ENCODE measurements at places on chromosomes 5 and 9.

DNA sequence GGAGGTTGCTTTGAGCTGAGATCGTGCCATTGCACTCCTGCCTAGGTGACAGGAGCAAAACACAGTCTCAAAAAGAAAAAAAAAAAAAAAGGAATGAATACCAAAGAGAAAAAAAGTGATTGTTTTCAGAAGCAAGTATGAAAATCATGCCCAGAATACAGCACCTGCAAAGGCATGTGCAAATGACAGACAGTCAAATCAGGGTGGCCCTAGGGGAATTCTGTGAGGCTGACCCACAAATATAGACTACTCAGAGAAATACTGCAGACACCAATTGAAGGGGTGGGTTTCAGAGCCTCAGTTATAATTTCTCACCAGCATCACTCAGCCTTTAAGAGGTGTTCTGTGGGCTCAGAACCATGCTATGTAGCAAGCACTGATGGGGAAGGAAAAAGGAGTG is 28.6 kb downstream of the DCAF12 start:
- DNase-seq, result no peak

- no peak for DNase-seq
These were observed 20.8 kb downstream of the MEGF10 start for GRCh38 chr5:127311349-127311748.

DNA sequence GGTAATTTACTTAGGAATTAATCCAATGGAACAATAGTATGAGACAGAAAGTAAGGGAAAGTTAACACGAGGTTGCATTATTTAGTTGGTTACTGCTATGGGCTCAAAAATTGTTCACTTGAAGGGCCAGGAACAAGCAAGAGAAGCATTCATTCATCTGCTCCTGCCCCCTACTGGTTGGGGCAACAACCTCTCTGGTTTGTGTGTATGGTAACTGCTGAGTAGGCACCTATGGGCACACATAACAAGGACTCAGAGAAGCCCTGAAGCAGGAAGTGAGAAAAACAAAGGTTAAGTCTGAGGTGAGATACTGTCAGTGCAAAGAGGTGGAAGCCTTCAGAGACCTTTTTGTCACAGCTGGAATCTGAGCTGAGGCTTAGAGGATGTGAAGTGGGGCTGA is 34.4 kb upstream of the RANBP6 start:
- DNase-seq, result no peak

DNA sequence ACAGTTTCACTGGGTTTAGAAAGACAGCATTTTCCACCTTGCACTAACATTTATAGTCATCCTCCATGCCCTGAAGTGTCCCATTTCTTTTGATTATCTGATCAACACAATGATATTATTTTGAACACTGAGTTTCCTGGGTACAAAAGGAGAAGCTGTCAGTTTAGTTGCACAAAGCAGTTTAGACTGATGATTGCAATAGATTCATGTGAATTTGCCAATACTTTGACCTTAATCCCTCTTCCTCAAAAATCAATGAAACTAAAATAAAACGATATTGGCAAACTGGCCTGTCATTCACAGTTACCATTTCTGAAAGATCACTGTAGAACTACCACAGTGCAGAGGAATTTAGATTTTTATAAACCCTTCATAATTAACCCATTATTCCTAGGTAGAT is 34.2 kb upstream of the RASGRF2 start:
- no peak for DNase-seq

- DNase-seq, result peak; percentile 47
These were observed 519 bp downstream of the EXOC3 start for GRCh38 chr5:443239-444151.

DNA sequence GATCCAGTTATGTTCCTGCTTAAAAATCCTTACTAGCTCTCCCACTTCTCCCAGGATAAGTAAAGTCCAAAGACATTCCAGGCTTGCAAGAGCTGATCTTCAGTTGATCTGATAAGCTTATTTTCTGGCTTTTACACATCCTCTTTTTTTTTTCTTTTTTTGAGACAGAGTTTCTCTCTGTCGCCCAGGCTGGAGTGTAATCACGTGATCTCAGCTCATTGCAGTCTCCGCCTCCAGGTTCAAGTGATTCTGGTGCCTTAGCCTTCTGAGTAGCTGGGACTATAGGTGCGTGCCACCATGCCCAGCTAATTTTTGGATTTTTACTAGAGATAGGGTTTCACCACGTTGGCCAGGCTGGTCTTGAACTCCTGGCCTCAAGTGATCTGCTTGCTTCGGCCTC is 37.3 kb upstream of the PTPN3 start:
- no peak for DNase-seq

DNA sequence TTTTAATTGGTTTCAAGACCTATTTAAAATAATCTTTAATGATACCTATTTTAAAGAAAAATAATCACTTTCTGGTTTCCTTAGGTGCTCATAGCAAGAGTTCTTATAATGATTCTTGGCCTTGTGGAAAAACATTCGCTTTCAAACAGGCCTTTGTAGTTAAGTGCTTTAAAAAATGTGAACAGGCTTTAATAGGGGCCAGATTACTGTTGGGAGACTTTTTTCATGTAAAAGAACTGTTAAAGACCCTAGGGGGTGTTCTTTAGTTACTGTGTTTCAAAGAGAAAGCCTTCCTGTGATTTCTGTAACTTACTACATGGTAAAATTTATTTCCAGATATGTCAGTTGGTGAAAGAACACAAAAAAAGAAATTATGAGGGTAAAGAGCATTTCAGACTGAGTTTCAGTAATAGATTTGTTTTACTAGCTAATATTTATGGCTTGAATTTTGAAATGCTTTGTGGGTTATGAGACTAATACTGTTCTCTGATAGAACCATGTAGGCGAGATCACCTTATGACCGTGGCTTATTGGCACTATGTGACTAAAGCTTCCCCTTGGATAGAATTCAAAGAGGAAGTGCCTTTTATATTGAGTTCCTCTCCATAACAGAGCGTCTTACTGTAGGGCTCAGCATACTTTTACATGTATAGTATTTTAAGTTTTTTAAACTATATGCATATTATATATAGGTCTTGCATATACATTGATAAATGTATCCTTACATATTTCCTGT is 70.7 kb downstream of the CSNK1G3 start:
- DNase-seq, result no peak

- no peak for DNase-seq
These were observed 13.9 kb upstream of the FNIP1 start for GRCh38 chr5:131810510-131811249.

DNA sequence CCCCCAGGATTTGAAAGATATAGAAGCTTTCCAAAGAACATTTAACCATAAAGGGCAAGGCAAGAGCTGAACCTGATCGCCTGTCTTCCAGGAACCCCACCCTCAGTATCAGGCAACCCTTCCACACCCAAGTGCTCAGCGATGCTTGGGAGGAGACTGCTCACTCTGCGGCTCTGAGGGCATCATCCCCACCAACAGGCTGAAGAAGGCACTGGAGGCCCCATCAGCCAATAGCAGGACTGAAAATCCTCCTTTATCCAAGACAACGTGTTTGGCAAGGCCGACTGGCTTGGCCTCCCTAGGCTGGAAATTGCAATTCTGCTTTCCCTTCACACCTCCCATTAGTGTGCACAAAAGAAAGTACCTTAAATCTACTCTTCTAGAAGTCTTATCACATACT is 1.4 kb upstream of the PPP2CA start:
- DNase-seq, result no peak

- DNase-seq, result no peak
These were observed 157.9 kb downstream of the NFIB start for GRCh38 chr9:14156046-14156445.

- no peak for DNase-seq
These were observed 70.6 kb upstream of the PTPN3 start for GRCh38 chr9:109568568-109569210.

DNA sequence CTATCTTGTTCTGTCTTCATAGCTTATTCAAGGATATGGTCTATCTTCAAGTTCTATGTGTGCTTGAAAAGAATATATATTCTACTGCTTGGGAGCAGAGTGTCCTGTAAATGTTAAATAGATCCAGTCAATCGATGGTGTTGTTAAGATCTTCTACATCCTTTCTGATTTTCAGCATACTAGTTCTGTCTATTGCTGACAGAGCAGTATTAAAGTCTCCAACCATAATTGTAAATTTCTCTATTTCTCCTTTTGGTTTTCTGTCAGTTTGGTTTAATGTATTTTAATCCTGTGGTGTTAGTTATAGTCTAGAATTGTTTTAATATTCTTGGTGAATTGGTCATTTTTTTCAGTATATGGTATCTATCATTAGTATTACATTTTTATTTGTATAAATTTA is 124.0 kb upstream of the COX7C start:
- DNase-seq, result no peak

DNA sequence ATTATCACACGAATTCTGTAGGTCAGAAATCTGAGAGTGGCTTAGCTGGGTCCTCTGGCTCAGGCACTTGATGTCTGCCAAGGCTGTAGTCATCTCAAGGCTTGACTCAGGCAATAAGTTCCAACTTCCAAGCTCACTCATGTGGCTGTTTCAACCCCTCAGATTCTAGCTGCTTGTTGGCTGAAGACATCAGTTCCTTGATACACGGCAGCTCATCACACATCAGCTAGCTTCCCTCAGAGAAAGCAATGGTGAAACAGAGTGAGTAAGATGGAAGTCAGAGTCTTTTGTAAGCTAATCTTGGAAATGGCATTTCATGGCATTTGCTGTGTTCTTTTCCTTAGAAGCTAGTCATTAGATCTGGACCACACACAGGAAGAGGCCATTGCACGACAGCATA is 204.2 kb upstream of the PTGER4 start:
- DNase-seq, result no peak

DNA sequence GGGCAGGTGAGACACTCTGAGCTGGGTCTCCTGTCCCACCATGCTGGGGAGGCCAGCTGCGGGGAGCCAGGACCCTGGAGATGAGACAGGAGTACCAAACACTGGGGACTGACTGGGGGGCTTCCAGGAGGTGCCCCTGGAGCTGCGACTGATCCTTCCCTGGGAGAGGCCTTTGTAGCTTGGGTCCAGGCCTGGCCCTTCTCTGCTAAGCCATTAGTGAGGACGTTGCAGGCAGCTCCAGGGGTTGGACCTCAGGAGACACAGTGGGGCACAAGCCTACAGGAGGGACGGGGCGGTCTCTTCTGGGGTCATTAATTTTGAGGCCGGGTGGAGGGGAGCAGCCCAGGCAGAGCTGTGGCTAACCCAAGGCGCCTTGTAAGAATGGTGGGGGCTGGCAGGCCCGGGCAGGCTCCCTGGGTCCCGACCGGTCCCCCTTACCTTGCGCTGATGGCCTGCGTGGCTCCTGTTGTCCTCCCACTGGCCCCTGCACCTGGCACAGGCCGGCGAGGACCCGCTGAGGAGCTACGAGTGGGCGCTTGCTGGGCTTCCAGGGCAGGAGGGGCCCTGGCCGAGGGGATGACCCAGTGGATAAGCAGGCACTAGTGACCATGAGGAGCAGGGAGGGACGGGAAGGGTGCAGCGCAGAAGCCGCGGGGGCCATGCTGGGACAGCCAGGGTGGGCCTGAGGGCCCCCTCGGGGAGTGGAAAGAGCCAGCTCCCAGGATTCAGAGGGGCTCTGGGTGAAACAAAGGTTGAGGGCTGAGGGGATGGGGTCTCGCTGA is 5.1 kb downstream of the MRPS2 start:
- DNase-seq, result no peak

- no peak for DNase-seq
These were observed 14.1 kb downstream of the POLR3G start for GRCh38 chr5:90488791-90489190.

DNA sequence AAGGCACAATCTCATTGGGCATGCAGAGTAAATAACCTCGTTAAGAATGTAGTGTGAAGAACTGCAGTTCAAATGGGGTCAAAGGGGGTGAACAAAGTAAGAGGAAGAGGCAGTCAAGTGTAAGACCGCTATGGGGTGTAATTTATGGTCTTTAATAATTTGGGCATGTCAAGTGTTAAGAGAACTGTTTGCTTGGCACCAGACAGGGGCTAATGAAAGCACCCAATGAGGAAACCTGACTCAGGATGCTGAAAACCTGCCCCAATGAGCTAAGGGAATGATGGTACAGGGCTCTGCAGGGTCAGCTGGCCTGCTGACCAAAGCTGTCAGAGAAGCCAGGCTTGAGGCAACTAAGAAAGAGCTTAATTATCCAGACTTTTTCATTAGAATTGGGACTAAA is 368.1 kb downstream of the DTWD2 start:
- DNase-seq, result no peak

- DNase-seq, result no peak
These were observed 472.8 kb downstream of the CDK5RAP2 start for GRCh38 chr9:120107138-120107537.

All from stimulated activated CD4-positive, alpha-beta T cell treated with anti-CD3 and anti-CD28 coated beads, Interleukin-2, amount 100 ng/mL, for 24 hours (primary cell).